ENCODE measurements at places on chromosomes 2 and 18. TPM values are rescaled to one million over a fixed set of nuclear protein-coding genes. Genes with fewer than 3 reads are reported as not detected.

GRCh38 chr18:77140439-77141109, 8.0 kb upstream of the MBP start:
- peak; percentile 69 for DNase-seq

- no peak for DNase-seq
Measured at GRCh38 chr2:5589183-5589582, 103.0 kb upstream of the SOX11 start.

DNA sequence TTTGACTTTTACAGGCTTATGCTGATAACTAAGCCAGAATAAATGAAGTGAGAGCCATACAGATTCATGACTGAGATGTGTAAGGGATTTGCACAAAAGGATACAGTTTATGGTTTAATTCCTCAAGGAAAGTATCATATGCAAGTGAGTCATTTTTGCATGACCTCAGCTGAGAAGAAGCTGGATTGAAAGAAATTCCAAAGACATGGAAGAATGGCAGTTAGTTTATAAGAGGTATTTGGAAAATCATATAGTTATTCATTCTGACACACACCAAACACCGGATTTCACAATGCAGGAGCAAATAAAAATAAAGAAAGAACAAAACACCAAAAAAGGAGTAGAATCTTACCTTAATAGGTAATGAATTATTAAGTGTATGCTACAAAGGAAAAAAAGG, 83.2 kb upstream of the RND3 start:
- DNase-seq = no peak

DNA sequence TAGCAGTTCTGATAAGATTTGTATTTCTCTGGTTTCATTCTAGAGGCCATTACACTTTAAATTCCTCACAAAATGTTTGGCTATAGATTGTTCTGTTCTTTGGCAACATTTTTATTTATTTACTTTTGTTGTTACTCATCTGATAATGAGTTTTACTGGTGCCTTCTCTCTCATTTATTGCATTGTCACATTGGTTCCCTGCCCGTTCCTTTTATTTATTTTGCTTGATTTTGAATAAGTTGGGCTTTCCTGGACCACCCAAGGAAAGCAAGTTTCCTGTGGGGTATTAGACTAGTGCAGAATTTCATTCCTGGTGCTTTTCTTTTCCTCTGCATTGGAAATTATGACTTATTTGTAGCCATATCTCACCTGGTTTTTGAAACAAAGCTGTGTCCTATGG, 232.0 kb downstream of the SOCS6 start:
- no peak for DNase-seq

DNA sequence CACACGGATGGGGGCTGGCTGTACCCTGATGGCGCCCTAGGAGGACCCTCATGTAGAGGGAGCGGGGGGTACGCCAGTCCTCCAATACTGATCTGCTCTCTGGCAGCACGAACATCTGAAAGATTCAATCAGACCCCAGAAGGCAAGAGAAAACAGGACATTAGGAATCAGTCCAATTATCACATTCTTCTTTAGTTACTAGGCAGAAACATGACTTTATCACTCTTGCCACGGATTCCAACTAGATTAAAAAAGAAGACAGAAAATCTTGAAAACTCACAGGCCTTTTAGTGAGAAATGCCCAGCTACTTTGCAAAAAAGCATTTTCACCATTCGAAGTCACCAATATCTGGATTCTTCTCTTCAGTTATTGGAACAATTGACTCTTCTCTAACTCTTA, 68.4 kb downstream of the ID2 start:
- no peak for DNase-seq

DNA sequence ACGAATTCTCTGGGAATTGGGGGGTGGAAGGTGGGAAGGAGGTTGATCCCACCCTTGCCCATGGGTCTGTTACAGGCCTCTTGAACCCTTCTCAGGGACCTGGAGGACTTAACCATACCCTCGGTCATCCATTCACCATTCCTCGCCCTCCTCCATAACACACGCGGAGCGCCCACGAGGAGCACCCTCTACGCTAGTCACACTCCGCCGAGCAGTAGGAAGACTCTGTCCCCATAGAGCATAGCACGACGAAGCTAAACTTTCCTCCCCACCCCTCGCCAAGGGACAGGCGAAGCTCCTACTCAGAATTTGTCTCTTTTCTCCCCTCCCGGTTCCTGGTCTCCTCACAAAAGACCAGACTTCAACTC, 611 bp upstream of the ITSN2 start:
- no peak for DNase-seq

DNA sequence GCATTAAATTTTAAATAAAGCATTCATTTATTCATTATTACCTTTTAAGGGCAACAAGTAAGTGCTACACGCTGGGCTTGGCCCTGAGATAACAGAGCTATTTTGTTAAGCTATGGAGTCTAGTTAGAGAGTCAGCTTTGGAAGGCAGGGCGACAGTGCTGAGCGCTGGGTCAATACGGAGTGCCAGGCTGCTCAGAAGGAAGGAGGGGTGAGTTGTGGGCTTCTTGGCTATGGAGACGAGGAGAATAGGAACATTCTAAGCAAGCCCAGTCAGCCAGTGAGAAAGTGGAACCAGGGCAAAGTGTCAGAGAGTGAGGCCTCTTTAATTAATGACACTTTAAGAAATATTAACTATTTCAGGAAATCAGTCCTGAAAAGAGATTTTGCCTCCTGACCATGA, 288.4 kb downstream of the LRRTM1 start:
- DNase-seq = no peak

DNA sequence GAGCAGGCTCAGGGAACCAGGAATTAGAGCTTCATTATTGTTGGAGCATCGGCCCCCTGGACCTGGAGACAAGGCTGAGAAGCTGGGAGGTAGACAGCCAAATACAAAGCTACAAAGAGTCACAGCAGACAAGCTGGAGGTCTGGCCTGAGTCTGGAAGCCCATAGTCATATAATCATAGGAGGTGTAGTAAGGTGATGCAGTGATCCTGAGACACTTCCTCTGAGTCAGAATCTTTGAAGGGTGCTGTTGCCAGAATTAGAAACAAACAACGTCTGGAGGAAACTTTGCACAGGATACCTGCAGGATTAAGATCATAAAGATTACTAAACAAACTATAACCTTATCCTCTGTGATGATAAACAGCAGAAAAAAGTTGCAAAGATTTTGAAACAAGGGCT, 213.8 kb downstream of the DSC3 start:
- DNase-seq = no peak

GRCh38 chr2:207617011-207617671, 8.1 kb downstream of the METTL21A start:
- no peak for DNase-seq

The GALNT1 gene
- 58.5 TPM for total RNA-seq

The CDK15 gene
- 1.0 TPM for total RNA-seq

The FKBP7 gene
- total RNA-seq = 13.5 TPM

The MARCHF4 gene
- not detected for total RNA-seq

Data from left cardiac atrium (tissue), 4 donors.